ENCODE measurements at places on chromosomes 3 and 15.

DNA sequence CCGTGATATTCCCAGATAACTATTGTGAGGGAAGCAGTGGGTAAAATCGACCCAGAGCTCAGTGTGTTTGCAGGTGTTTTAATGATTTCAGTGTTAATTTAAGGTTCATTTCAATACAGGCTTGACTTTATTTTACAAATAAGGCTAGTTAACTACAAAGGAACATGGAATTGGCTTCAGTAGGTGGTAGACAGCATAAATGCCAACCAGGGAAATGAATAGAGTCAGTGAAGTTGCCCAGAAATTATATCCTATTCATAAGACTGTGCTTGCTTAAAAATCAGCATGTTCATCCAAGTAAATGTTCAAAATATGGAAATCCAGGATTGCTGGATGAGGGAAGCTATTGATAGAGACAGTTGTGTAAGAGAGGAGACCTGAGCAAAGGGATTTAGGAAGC is 66.1 kb downstream of the LARS2 start:
- DNase-seq: no peak

DNA sequence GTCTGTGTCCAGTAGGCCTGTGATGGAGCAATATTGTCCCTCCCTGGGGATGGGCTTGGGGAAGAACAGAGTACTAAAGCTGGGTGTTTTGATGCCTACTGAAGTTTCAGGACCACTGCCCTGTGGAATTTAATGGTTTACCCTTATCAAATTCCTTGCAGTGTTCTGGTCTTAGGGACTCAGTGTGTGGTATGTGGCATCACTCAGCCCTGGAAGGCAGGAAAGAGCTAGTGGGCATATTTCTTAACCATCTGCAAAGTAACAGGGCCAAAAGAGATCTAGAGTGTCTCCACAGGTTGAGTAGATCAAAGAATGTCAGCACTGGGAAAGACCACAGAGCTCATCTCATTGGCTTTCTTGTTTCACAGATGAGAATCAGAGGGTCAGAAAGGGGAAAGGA is 11.8 kb upstream of the SCN10A start:
- peak; percentile 16 for DNase-seq

DNA sequence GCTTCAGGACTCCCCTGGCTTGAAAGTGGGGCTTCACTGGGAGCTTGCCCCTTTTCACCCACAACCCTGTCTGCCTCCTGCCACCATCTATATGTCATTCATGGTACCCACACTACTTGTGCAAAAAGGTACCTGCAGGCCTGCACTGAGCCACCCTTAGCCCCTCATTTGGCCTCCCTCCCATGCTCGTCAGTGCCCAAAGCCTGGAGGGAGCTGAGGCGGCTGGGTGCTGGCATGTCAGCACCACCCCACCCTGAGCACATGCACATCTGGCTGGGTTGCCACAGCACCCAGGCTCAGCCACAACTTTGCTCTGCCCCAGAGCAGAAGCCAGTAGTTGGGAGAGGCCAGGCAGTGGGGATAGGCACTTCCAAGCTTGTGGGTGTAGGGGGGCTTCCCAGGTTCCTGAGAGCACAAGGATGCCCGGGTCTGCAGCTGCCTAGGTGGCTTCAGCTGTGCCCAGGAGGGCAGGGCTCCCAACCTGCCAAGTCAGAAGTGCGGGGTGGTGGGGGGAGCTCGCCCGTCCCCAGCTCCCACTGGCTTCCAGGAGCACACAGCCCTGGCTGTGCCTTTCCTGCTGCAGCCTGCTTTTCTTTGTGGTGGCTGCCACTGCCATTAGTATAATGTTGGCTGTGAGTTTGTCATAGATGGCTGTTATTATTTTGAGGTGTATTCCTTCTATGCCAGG is 1054.6 kb upstream of the EPHA6 start:
- DNase-seq: no peak

GRCh38 chr3:194120789-194121770 is 14.9 kb upstream of the HES1 start:
- no peak for DNase-seq

DNA sequence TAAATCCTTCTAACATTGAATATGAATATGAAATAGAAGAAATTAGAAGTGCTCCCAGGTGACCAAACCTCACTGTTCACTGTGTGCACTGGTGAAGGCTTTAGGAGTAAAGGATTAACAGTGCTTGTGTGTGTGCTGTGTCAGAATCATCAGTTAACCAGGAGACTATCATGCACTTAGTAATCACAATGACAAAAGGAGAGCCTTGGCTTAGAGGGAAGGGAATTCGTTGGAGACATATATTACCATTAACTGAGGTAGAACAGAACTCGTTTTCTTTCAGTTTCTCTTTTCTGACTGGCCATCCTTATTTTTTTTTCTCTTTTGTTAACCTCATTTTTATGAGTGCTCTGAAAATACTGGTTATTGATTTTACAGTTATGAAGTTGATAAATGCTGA is 213.3 kb upstream of the GBE1 start:
- DNase-seq: peak; percentile 2
